SJCRH30 (cell line): ENCODE measurements at places on chromosomes 13 and 19. TPM values are rescaled to one million over a fixed set of nuclear protein-coding genes. Genes with fewer than 3 reads are reported as not detected.

- DNase-seq, result no peak
Measured at GRCh38 chr19:2800506-2800905, 15.2 kb downstream of the THOP1 start.

- no peak for DNase-seq
Measured at GRCh38 chr13:105334211-105334610, 1201.3 kb downstream of the EFNB2 start.

DNA sequence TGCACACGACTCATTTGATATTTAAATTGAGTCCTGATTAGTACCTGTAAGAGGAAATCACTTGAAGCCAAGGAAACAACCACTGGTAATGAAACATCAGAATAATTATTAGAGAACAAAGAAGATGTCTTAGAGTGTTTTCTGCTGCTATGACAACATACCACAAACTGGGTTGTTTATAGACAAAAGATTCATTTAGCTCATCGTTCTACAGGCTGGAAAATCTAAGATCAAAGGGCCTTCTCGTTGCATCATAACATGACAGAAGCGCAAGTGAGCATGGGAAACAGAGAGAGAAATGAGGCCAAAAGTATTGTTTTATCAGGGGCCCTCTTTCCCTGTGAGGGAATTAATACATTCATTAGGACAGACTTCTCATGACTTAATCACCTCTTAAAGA, 1024.0 kb upstream of the PCDH9 start:
- no peak for DNase-seq

DNA sequence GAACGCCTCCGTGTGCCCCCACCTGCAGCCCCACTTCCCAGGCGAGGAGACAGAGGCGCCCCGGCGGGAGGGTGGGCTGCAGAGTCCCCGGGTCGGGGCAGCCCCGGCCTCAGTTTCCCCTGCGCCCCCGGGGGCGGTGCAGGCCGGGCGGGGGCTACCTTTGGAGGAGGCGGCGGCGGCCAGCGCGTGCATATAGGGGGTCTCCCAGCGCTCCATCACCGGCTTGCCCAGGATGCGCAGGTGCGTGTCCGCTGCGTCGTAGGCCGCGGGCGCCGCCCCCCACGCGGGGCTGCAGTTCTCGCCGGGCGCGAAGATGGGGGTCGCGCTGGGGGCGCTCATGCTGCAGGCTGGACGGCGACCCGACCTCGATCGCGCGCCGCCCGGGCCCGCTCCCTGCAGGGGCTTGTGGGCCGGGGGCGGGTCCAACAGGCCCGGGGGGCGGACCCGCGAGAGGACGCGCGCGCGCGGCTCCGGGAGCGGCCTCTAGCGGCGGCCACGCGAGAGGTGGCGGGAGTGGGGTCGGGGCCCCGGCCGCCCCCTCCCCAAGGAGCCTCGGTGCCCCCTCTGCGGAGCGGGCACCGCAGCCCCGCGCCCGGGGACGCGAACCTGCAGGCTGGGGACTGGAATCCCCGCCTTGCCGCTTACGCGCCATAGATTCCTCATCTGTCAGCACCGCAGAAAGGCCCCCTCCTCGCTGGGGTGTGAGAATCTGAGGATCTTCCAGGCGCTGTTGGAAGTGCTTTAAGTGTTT, at the start of gene GAMT:
TSS of gene GAMT (minus strand) at position 405 of the 751 bp plus-strand sequence. CDS start at position 339, 66 bp downstream.
- peak; percentile 37 for DNase-seq

HNRNPUL1 gene
- 260 and 274 TPM in 2 replicates for total RNA-seq

DNA sequence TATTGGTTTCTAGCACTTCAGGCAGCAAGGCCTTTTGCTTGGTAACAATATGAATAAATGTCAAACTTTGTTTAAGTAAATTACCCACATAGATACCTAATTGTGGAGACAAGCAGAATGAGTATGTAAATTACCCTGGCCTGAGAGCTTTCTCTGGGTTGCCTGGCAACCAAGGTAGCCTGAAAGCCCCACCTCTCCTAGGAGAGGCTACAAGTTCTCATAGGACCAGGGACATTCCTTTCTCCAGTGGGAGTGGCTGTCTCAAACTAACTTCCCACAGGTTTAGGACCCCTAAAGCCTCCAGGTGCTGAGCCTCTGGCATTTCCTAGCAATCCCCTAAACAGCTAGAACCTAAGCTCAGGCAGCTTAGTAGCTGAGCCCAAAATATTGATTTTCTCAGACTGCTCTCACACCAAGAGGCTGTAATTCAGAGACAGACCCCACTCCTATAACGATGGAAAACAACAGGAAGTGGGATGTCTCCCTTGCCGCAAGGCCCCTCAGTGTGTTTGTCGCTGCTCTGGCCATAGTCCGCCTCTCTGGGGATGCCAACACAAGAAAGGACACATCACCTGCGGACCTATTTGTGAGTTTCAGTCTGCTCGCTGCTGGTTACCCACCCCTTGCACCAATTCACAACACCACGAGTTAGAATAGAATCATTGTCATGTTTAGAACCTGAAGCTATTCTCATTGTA, 207.3 kb downstream of the DLEU7 start:
- no peak for DNase-seq

DNA sequence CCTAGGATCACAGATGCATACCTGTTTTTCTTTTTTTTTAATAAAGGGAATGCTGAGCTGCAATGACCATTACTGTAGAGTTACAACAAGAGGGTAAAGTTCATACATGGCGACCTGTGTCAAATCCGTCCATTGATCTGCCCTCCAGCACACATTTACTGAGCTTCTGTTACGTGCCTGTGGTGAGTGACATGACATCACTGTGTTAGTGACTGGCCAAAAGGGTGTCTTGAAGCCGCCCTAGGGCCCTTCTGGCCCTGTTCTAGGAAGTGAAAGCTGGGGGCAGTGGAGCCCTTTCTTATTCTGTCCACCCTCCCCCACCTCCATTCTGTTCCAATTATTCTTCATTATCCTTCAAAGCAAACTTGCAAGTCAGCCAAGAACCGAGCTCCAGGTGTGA, 66.3 kb downstream of the ZIC5 start:
- no peak for DNase-seq

IGFL2 gene
- not detected in 2 replicates for total RNA-seq

DNA sequence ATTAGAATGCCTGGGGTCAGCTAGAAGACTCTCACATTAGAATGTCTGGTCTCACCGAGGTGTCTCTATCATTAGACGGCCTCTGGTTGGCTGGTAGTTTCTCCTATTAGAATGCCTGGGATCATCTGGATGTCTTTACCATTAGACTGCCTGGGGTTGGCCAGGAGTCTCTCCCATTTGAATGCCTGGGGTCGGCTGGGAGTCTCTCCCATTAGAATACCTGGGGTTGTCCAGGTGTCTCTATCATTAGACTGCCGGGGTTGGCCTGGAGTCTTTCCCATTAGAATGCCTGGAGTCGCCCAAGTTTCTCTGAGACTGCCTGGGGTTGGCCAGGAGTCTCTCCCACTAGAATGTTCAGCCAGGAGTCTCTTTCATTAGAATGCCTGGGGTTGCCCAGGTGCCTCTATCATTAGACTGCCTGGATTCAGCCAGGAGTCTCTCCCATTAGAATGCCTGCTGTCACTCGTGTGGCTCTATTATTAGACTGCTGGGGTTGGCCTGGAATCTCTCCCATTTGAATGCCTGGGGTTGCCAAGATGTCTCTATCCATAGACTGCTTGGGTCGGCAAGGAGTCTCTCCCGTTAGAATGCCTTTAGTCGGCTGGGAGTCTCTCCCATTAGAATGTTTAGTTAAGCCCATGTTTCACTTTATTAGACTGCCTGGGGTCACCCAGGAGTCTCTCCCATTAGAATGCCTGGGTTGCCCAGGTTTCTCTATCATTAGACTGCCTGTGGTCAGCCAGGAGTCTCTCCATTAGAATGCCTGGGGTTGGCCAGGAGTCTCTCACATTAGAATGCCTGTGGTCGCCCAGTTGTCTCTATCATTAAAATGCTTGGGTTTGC, 1467.8 kb downstream of the UQCRFS1 start:
- peak; percentile 71 for DNase-seq

DNA sequence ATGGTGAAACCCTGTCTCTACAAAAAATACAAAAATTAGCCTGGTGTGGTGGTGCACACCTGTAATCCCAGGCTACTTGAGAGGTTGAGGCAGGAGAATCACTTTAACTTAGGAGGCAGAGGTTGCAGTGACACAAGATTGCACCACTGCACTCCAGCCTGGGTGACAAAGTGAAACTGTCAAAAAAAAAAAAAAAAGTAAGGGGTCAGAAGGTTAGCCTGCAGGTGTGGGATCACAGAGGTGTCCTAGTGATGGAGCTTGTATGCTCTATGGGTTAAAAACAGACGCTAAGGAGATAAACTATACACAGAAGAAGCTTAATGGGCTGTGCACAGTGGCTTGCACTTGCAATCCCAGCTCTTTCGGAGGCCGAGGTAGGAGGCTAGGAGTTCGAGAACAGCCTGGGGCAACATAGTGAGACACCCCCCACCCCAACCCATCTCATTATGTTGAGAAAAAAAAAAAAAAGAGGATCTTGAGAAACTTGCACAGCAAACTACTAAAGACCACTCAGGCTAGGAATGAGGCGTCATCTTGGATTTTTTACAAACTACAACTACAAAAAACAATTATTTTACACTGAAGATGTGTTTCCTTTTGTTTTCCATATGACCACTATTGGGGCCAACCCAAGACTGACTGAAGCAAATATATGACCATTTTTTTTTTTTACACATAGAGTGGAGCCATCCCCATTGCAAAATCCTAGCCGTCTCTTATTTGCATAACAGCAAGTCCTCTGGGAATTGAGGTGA, 7.9 kb downstream of the FOSB start:
- DNase-seq, result no peak

GRCh38 chr13:71712988-71713653, 153.9 kb downstream of the DACH1 start:
- peak; percentile 69 for DNase-seq

DNA sequence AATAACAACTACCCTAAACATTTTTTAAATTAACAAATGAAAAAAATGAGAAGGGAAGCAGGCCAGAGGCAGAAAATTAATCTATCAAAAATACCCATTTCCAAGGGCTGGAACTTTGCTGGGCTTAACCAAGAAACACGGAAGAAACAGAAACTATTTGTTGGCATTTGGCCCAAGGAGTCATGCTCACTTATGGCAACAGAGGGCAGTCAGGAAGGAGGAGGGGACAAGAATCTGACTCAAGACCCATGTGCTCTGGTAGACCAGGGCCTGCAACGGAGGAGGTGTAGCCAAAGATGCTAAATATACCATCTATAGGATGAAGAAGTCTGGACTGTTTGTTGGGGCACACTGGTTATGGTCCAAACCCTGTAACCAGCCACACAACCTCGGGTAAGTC, 496.7 kb downstream of the COG6 start:
- DNase-seq, result no peak
